ENCODE measurements at places on chromosomes 4 and X. TPM values are rescaled to one million over a fixed set of nuclear protein-coding genes. Genes with fewer than 3 reads are reported as not detected.

Gene AMER1
- 2.5 TPM for total RNA-seq

Gene CFP
- total RNA-seq = 4.4 TPM

Gene WDR17
- 1.2 TPM for total RNA-seq

Gene ANK2
- 0.82 TPM for total RNA-seq

Gene PNMA6A
- total RNA-seq = 0.56 TPM

Gene MAD2L1
- 92.0 TPM for total RNA-seq

Gene TEX11
- not detected for total RNA-seq

Gene CCNB3
- 0.14 TPM for total RNA-seq

Gene TMEM150C
- not detected for total RNA-seq

Gene CLDN22
- total RNA-seq = not detected

Gene NR3C2
- 4.3 TPM for total RNA-seq

Gene MAOB
- total RNA-seq = 0.27 TPM

Gene LRP2BP
- total RNA-seq = 0.48 TPM

Gene PLP1
- total RNA-seq = not detected

Gene ANXA3
- not detected for total RNA-seq

Gene HPGD
- 3.4 TPM for total RNA-seq

Measured in activated CD4-positive, alpha-beta memory T cell treated with anti-CD3 and anti-CD28 coated beads for 36 hours (primary cell).